ENCODE measurements at places on chromosomes 11 and 22. TPM values are rescaled to one million over a fixed set of nuclear protein-coding genes. Genes with fewer than 3 reads are reported as not detected.

The MOGAT2 gene
- total RNA-seq = not detected

The GAS2 gene
- total RNA-seq = 2.3 TPM

The SLC22A12 gene
- not detected for total RNA-seq

The OR51B4 gene
- total RNA-seq = not detected

The ARHGEF17 gene
- total RNA-seq = 36.6 TPM

The CTTN gene
- total RNA-seq = 328 TPM

The KCNJ11 gene
- total RNA-seq = 0.19 TPM

Measured in vein endothelial cell (primary cell).